ENCODE measurements at places on chromosomes 5 and 9.

- DNase-seq: no peak
Measured at GRCh38 chr5:103724271-103724670, 161.7 kb upstream of the NUDT12 start.

- DNase-seq: no peak
Measured at GRCh38 chr9:85038824-85039608, 369.5 kb downstream of the NTRK2 start.

DNA sequence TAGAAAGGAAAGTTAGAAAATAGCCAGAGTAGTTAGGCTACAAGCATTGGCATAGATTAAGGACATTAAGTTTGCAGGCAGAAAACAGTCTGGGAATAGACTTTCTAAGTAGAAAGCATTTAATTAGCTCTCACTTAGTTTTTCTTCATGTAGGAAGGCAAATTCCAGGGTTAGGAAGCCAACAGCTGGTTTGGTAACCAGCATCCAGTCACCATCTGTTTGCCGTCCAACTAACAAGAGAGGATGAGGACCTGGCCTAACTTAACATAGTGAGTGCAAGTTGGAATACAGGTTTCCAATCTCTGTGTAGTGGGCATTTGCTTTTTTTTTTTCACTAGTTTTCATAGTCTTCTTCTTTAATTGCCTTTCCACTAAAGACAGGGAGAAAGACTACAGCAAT lies 121.7 kb upstream of the NR3C1 start:
- DNase-seq: no peak

DNA sequence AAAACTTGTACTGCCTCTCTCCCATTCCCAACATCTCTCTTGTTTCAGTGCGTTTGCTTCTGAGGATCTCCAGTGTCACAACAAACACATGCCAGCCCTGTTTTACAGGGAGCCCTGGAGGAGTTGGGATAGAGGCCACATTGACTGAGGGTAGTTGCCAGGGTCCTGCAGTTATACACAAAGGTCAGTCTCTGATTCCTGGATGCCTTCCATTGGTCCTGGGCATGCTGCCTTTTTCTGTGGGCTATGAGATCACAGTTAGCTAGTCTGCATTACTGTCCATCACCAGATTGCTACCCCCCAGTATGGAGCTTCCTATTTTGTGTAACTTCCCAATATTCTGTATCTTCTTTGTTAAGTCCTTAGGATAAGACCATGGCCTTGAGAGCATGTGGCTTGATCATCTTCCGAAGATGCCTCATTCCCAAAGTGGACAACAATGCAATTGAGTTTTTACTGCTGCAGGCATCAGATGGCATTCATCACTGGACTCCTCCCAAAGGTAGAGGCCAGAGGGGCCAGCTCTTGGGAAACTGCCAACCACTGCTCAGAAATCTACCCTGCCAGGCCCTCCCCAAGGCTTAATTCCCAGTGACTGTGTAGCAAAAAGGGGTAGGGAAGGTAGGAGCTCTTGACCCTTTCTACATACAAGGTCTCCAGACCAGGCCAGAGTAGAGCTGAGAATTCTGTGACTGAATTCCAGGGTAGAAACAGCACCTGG lies 9.5 kb downstream of the NUDT2 start:
- DNase-seq: no peak

GRCh38 chr9:123611226-123611625 lies 255.2 kb downstream of the CRB2 start:
- DNase-seq: no peak

DNA sequence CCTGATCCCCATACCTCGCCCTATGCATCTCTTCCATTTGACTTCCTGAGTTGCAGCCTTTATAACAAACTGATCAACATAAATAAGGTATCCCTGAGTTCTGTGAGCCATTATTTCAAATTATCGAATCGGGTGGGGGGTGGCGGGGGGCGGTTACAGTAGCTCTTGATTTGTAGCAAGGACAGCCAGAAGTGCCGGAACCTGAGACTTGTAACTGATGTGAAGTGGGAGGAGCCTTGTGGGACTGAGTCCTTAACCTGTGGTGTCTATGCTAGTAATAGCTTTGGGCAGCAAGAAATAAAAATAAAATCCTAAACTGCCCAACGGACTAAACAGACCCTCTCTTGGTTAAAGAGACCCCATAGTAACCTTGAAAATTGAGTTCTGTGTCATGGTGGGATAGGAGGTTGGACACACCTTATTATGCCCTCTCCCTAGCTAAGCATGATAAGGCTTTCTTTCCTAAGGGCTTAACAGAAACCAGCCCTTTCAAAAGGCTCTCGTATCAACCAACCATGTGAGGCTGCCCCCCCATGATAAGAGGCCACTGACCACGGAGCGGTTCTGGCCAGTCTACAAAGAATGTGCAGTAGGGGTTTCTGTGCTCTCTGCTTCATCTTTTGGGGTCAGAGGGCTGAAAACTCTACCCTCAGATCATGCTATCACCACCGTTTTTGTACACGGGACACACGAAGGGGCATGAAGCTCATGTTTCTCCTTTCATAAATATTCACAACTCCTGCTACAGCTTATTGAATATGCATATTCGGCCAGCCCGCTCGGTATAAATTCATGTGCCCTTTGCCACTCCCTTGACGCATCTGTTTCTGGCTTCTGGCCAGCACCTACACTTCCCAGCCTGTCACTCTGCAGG lies 39.5 kb upstream of the IQGAP2 start:
- no peak for DNase-seq

- DNase-seq: peak; percentile 48
Measured at GRCh38 chr5:181189962-181190710, 14.9 kb downstream of the TRIM7 start.

DNA sequence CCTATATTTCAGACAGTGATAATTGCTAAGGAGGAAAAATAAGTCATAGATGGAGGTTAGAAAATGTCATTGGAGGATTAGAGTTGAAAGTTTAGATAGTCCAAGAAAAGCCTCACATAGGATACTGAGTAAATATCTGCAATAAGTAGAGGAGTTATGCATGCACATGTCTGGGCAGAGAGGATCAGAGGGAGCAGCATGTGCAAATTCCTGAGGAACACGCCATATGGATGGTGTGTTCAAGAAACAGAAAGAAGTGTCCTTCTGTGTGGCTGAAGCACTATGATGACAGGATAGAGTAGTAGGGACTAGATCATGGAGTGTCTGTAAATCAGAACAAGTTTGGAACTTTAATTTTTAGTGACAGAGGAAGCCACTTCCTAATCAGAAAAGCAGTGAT lies 52.2 kb downstream of the SGCD start:
- DNase-seq: no peak

DNA sequence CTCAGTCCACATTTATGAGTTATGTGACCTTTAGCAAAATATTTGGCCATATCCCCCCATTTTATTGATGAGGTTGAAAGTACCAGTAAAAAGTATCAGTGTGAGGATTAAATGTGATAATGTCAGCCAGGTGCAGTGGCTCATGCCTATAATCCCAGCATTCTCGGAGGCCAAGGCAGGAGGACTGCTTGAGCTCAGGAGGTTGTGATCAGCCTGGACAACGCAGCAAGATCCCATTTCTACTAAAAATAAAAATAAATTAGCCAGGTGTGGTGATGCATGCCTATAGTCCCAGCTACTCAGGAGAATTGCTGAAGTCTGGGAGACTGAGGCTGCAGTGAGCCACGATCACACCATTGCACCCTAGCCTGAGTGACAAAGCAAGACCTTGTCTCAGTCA lies 71.2 kb downstream of the GRAMD2B start:
- DNase-seq: no peak

GRCh38 chr9:85431339-85432102 lies 310.2 kb downstream of the AGTPBP1 start:
- DNase-seq: no peak

DNA sequence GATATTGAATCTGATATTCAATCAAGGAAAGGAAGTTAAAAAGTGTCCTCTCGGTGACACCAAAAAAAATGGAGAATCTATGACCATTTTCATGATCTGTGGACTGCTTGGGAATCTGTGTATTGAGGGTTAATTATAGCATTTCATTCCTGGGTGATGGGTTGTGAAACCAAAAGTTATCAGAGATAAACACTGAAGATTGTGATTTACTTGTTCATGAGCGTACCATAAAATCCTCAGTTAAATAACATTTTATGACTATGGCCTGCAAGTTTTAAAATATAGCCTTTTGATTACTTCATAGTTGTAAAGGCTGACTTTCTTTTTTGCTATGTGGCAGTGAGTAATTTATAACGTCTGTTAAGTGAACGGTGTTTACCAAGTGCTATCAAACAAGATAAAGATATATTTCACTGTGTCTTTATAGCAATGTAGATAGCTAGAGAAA lies 267.9 kb upstream of the SEMA6A start:
- no peak for DNase-seq

DNA sequence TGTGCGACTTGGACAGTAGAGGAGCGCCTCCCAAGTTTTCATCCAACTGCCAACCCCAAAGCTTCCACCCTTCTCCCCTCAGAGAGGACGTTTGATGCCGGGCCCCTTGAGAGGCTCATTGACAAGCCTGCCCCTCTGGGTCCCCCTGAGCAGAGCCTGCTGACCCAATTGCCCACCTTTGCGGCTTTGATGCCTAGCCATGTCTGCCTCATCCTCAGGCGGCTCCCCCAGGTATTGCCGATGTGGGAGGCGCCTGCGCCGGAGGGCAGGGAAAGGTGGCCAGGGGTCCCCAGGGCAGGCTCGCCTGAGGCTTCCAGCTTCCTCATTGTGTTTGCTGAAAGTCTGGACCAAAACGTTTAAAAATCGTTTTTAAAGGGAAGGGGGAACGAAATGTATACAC lies 1.4 kb downstream of the ODF2 start:
- no peak for DNase-seq

- DNase-seq: no peak
Measured at GRCh38 chr5:55437859-55438206, 96.9 kb downstream of the PLPP1 start.

- DNase-seq: no peak
Measured at GRCh38 chr5:5202321-5202720, 62.2 kb downstream of the ADAMTS16 start.

GRCh38 chr5:36147681-36148080 lies 4.0 kb downstream of the LMBRD2 start:
- no peak for DNase-seq

DNA sequence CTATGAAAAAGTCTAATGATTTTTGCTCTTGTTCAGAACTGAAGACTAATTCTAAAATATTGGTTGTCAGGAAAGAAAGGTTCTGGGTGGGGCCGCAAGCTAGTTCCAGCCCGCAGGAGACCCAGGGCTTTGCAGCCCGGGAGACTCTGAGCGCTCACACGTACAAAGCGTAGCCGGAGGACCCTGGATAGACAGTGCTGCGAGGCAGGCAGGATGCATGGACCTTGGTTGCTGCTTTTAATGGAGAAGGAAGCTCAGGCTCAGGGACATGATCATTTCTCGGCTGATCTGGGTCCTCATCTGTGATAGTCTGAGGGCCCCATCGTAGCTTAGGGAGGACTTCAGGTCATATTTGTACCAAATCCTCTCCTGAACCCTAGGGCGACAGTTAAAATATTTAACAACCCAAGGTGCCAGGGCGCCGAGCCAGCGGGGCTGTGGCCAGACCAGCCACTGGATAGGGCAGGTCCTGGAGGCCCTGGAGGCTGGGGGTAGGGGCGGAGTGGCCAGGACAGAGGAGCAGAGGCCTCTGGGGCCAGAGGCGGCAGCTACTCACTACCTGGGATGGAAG lies 70.1 kb upstream of the UNC5A start:
- no peak for DNase-seq

GRCh38 chr5:164335837-164336236 lies 830.4 kb downstream of the MAT2B start:
- DNase-seq: no peak

GRCh38 chr5:170269579-170269978 lies 28.0 kb downstream of the LCP2 start:
- DNase-seq: peak; percentile 58

GRCh38 chr5:79806741-79807140 lies 117.1 kb downstream of the CMYA5 start:
- DNase-seq: no peak

- no peak for DNase-seq
Measured at GRCh38 chr5:76679231-76679630, 36.7 kb upstream of the F2R start.

DNA sequence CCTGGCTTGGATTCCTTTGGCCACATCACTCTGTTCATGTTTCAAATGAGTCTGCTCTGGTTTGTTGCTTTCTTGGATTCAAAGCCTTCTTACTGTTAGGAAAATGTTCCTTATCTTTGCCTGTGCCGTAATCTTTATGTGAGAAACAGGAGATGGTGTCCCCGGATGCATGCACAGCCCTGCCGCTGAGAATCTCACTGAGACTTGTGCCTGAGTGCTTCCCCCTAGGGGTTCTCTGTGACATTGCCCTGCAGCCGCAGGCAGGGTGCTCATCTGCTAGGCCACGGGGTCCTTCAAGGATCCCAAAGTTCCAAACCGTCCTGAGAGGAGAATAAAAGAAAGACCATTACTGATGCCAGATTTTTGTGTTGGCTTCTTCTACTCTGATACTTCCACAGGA lies 81.4 kb upstream of the ANKRD55 start:
- peak; percentile 52 for DNase-seq

DNA sequence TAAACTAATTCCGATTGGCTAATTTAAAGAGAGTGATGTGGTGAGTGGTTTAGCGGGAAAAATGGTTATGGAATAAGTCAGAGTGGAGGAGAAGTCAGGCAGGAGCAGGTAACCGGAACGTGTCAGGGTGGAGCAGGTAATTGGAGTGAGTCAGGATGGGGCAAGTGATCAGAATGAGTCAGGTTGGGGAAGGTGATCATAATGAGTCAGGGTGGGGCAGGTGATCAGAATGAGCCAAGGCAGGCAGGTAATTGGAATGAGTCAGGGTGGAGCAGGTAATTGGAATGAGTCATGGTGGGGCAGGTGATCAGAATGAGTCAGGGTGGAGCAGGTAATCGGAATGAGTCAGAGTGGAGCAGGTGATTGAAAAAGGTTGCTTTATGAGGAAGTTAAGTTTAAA lies 101.4 kb downstream of the TMEM167A start:
- DNase-seq: no peak

DNA sequence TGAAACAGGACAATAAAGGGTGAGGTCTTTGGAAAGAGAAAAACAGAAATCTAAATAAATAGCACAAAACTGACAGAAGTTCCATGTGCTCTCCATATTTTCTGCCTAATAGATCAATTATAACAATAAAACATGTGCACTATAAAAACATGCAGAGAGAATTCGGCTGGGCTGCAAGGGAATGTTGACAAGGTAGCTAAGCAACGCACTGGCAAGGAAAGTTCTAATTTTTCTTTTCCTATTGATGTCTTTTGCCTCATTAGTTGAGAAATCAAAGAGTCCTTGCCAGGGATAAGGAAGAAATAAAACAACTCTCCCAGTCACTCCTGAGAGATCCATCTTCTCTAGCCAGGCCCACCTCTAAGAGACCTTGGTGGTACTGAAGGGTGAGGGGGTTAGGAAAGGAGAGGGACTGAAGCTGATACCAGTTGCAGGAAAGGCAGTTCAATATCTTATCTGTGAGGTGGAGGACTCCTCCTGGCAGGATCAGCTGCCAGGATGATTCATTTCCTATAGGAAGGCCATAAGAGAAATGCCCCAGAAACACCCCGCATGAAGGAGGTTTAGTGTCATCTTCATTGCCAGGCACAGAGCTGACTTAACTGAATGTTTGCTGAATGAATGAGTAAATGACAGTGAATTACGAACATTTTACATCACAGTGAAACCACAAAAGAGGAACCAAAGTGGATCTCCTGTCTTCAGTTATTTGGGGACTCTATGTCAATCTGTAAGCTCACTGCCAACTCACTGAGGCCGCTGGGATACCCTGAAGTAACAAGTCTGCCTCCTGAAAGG lies 63.7 kb upstream of the IFNK start:
- DNase-seq: no peak
